ENCODE measurements at places on chromosomes 6 and 20.

- DNase-seq, result no peak
Observed at GRCh38 chr20:18886756-18887155, 73.2 kb downstream of the SCP2D1 start.

DNA sequence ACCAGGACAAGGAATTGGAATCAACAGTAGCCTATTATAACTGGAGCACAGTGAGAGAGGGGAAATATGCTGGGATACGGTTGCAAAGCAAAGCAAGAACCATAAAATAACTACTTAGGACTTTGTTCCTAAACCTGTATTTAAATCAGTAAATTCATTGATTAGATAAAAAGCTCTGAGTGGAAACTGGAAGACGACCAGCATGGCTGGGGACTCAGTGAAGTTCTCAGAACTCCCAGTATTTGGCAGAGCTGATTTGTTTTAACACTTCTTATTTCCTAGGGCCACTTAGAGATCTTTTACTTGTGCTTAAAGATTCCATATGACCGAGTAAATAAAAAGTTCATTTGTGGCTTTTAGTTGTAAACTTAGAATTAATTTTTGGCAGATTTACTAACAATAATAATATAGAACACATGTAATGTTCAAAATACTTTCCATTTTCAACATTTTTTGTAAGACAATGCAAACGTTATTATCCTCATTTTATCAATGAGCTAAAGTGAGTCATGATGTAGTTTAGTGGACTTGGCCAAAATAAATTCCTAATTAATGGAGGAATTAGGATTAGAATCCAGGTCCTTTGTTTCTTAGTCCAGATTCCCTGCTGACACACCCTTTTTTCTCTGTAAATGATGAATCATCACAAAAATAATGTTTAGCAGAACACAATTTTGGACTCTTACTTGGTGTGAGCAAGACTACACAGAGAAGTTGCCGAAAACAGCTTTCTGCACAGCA, 392.9 kb downstream of the GJA1 start:
- DNase-seq, result no peak

DNA sequence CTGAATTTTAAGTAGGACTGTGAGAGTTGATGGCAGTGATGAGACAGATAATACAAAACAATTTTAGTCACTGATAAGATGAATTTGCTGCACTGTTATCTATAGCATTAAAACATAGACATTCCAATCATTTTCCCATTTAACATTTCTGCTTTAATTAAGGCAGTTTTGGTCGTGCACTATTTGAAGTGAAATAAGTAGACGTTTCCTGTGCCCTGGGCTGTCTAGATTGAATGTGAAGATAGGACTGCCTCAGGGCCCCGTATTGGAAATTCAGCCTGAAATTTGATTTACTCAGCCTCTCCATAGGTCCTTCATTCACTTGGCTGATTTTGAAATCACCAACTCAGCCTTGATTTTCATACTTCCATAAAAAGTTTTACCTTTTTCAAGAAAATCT, 48.3 kb downstream of the ARID1B start:
- DNase-seq, result no peak

DNA sequence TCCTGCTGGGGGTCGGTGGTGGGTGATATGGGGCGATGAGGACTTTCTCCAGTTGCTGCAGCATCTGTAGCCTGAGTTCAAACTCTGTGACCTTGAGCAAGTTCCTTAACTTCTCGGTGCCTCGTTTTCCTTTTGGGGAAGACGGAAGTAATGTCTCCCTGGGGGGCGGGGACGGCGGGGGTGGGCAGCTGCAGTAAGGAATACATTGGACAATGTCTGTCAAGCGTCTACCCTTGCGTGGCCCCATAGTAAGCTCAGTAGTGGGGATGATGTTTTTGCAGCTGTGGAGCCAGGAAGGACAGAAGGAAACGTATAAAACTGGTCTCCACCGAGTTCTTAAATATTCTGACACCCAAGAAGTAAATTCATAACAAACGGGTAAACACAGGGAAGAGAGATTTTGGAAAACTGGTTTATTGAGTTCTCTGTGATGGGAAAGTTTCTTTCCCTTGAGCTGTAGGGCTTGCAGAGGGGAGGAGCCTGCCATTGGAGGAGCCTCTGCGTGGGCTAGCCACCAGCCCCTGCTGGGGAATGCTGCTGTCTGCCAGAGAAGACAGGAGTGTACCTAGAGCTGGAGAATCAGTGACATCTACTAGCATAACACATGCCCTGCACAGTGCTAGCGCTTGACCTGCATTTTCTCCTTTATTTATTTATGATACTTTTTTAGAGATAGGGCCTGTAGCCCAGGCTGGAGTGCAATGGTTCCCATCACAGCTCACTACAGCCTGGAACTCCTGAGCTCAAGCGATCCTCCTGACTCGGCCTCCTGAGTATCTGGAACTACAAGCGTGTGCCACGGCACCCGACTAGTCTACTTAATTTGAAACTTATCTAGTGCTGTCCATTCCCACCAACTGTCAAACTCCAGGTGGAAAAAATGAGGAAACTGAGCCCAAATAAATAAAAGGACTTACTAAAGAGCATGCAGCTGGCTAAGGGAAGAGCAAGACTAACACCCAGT, 1.2 kb upstream of the ACSS1 start:
- DNase-seq, result no peak

GRCh38 chr6:157550114-157550989, 169.4 kb downstream of the ZDHHC14 start:
- DNase-seq, result no peak

DNA sequence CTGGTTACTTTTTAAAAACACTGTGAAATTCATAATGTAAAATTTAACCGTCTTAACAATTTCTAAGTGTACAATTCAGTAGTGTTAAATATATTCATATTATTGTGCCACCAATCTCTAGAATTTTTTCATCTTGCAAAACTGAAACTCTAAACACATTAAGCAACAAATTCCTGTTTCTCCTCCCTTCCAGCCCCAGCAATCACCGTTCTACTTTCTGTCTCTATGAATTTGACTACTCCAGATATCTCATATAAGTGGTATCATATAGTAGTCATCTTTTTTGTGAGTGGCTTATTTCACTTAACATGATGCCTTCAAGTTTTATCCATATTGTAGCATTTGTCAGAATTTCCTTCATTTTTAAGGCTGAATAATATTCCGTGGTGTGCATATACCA, 44.7 kb downstream of the RSPH3 start:
- DNase-seq, result no peak

GRCh38 chr6:106997392-106998158, 23.0 kb upstream of the CD24 start:
- DNase-seq, result peak; percentile 68

DNA sequence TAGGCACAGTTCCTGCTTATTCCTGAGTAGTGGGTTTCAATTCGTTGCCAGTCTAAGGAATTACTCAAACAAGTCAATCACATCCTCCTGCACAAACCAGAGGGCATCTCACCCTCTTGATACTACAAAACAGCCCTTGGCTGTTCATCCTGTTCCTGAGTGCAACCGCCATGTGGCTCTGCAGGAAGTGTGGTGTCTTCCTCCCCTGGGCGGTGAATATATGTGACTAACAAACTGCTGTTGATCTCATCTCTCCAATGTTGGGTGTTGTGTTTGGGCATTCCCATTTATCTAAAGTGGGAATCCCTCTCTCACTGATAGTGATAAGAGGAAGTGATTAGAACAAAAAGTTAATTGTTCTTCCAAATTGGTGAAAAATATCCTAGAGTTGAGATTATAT, 163.0 kb downstream of the TBX18 start:
- no peak for DNase-seq

GRCh38 chr6:165040440-165040839, 269.0 kb downstream of the C6orf118 start:
- DNase-seq, result no peak

DNA sequence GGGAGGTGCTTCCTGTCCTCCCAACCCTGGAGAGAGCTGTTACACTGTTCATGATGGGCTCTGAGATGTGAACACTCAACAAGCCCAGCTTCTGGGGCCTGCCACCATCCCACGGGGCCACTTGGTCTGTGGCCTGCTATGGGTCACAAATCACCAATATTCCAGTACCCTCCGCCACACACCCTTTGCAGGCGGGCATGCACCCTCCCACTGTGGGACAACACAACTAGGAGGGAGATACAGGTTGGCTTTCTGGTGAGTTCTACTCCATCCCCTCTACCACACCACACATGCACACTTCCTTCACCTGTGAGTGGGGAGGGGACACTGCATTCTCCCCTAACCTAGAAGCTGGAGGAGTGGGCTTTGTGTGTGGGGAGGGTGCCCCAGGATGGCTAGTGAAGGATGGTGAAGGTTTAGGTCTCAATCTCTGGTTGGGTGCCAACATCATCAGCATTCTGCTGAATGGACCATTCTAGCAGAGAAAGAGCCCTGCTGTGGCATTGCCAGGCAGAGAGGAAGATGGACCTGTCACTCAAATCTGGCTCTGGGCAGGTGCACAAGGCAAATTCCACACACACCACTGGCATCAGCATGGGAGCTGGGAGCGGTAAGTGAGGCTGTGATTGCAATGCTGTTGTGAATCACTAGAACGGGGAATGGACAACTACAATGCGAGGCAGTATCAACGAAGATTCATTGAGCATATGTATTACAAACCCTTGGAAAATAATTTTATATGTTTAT, 175.1 kb downstream of the THBS2 start:
- no peak for DNase-seq

GRCh38 chr6:20608356-20608755, 74.1 kb downstream of the CDKAL1 start:
- DNase-seq, result no peak

DNA sequence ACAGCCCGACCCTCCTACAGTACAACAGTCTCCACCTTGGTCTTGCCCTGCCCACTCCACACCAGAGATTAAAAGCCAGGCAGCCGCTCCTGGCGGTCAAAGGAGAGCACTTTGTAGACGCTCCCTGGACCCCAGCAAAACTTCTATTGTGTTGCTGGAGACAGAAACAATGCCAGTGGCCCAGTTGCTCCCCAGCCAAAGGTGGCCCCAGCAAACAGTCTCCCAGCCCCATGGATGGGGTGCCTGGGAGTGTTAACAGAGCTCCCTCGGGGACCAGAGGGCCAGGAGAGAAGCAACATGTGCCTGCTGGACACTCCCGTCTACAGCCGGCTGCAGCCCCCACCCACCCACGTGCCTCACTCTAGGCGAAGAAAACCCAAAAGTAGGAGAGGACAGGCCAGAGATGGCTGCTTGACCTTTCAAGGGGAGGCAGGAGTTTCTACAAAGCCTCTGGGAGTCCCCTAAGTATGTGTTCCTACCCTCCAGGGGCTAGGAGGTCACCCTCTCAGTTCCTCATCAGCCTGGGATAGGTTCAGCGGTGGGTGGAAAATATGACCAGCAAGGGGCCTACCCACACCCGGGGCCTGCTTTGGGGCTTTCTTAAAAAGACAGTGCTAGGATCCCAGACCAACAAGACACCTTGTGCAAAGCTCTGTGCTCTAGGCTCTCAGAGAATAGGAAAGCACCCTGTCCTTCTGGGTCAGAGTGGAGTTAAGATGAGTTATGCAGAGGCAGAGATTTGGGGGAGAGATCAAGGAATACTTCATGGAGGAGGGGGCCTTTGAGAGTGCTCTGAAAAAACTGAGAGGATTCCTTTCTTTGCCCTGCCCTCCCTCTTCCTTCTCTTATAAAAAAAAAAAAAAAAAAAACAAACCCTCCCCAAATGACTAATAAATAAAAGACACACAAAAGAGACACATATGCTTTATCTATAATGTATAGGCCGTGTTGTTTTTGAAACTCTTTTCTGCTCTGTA, 19.0 kb upstream of the PREX1 start:
- DNase-seq, result peak; percentile 62

DNA sequence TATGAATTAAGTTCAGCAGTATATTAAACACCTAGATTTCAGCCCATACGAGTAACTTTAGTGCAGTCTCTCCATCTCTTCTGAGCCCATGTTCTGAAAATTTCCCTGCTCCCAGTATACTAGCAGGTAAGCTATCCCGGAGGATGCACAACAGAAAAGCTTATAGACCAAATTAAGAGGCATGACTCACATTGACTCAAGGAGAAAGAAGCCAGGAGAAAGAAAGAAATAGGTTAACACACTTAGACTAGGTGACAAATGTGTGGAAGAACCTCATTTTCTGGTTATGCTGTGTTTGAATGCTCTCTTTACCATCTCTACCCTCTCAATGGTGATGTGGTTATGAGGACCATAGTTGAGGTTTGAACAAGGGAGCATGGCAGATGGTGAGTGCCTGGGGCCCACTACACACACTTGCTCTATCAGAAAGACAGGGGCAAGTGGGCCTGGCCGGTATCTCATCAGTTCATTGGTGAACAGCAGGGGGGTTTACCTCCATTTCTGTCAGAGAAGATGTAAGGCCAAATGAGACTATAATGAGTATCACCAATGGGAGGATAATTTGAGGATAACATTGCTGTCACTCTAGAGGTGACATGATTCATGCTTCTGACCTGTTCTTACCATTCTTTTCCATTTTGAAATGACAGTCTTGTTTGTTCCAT, 902.3 kb upstream of the FLRT3 start:
- DNase-seq, result no peak

- DNase-seq, result no peak
Observed at GRCh38 chr6:160462551-160463109, 114.5 kb downstream of the SLC22A3 start.

- no peak for DNase-seq
Observed at GRCh38 chr20:25313593-25313992, 65.7 kb downstream of the PYGB start.

DNA sequence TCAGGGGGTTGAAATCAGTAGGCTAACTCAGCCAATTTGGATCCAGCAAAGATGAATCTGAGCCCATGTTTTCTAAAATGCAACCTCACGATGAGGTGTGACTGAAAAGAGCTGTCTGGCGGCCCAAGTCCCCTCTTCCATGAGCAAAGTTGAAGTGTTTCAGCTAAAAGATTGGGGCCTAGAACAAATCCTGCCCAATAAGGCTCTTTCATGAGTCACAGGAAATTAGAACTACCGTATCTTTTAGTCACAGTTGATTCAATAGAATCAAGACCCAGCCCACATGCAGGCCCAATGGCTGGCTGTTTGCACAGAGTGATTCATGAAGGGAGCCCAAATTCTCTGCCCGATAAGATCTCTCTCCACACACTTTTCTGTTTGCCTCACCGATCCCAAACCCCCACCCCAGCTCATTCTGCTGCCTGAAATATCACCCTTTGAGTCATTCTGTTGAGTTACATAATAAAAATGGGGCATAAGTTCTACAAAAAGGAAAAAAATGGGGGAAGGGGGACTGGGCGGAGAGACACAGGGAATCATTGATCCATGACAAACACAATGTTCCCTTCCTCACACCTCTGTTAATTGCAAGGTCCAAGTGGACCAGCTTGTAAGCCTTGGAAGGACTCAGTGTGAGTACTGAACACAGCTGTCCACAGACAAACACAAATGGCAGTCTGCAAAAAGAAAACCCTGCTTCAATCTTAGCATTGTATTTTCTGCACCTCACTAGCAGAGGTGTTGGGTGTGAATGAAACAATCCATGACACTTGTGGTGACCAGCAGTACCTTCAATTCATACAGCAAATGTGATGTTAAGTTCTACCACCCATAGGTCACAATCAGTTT, 13.8 kb downstream of the FOXQ1 start:
- no peak for DNase-seq
